Bone marrow (tissue), 2 donors: ENCODE measurements at places on chromosomes 1 and 21.

- no peak for DNase-seq
Observed at GRCh38 chr21:16841975-16842695, 670.7 kb upstream of the CXADR start.

- DNase-seq: no peak
Observed at GRCh38 chr1:4467241-4467640, 187.2 kb upstream of the AJAP1 start.

DNA sequence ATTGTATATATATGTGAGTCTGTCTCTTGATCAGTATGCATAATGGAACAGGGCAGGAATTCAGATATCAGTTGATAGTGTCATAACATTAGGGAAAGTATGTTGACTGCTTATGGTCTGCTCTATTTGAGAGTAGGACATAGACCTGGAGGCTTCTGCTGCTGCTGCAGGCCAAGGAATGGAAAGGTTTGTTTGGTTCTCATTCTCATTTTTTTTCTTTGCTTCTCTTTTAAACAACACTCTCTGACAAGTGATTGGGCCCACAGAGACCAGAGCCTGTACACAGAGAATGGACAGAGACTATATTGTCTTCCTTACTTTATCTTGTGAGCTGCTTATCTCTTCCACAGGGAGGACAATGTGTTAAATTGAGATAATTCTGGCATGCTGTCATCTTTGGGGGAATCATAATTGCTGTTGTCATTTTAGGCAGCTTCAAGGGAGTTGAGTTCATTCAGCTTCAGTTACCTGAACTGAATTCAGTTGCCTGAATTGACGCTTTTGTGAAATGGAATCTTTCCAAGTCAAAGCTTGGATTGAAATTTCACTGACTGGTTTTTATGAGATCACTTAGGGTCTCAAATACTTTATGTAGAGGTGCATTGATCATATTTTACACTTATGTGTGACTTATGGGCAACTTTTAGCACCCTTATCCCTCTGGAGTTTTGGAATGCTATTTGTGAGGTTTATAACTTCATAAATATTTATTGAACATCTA lies 16.9 kb downstream of the CAP1 start:
- no peak for DNase-seq

DNA sequence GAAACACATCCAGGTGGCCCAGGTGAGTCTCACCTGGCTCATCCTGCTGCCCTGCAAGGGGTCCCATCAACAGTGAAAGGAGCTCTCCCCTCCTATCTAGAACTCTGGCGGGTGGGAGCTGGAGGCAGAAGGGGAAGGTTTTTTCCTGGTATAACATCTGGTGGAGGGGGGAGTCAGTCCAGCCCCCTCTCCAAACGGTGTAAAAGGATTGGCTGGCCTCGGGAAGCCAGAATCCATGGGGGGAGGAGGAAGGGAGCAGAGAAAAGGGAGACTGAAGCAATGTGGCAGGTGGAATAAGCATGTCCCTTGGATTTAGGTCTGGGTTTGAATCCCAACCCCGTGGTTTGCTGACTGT lies 1.2 kb upstream of the CAMK2N1 start:
- no peak for DNase-seq

GRCh38 chr1:65691972-65692371 lies 100.7 kb upstream of the PDE4B start:
- DNase-seq: no peak

GRCh38 chr1:163298365-163298764 lies 23.4 kb upstream of the NUF2 start:
- DNase-seq: no peak

GRCh38 chr1:199313444-199313843 lies 674.6 kb downstream of the PTPRC start:
- no peak for DNase-seq

- peak; percentile 79 for DNase-seq
Observed at GRCh38 chr1:33080885-33081553, at the start of gene AZIN2. Gene AZIN2 (plus strand): TSS chr1:33081153. CDS start chr1:33082250, 1,097 bp downstream.

DNA sequence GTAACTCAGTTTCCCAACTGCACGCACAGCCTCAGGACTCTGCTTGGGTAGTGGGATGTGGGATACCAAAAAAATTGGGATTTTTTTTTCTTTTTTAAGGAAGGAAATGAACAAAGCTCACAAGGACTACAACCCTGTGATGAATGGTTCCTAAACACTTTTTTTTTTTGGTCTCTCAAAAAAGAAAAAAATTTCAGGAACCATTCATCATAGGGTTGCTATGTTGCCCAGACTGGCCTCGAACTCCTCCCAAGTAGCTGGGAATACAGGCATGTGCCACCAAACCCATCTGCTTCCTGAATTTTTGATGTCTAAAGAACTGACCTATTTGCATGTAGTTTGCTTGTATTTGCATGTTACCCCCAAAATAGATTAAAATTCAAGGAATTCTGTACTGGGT lies 6.8 kb downstream of the MINDY1 start:
- DNase-seq: no peak
